ENCODE measurements at places on chromosomes 1 and 21. TPM values are rescaled to one million over a fixed set of nuclear protein-coding genes. Genes with fewer than 3 reads are reported as not detected.

The GPN2 gene
- 41.9 TPM for total RNA-seq

The LEMD1 gene
- total RNA-seq: not detected

DNA sequence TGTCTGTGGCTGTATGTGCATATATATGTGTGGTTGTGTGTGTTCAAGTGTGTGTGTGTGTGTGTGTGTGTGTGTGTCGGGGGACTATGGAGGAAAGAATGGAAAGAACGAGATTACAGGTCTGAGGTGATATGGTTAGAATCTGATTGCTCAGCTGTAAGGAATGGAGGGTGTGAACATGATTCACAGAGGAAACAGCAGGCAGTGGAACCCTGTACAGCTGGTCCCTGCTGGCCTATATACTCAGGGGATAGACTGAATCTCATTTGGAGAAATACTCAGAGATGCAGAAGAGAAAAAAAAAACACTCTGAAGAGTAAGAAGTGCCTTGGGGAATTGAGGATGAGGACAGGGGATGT, 180.1 kb upstream of the ESRRG start:
- no peak for DNase-seq

The WNT3A gene
- total RNA-seq: not detected
